ENCODE measurements at places on chromosomes 13 and 19. TPM values are rescaled to one million over a fixed set of nuclear protein-coding genes. Genes with fewer than 3 reads are reported as not detected.

The SMIM24 gene
- 0.33 TPM for total RNA-seq

The DAND5 gene
- total RNA-seq, result 0.20 TPM

The ZNF799 gene
- total RNA-seq, result 5.4 TPM

The ZNF43 gene
- 34.6 TPM for total RNA-seq

The NCR1 gene
- total RNA-seq, result not detected

The GRIK5 gene
- total RNA-seq, result 0.65 TPM

The COL5A3 gene
- total RNA-seq, result 0.57 TPM

The ZNF729 gene
- total RNA-seq, result not detected

The SGCG gene
- total RNA-seq, result not detected

The INSL3 gene
- 7.4 TPM for total RNA-seq

The KISS1R gene
- total RNA-seq, result 1.1 TPM

The PLK5 gene
- not detected for total RNA-seq

The GARIN5A gene
- not detected for total RNA-seq

The MAB21L1 gene
- total RNA-seq, result not detected

The SOHLH2 gene
- not detected for total RNA-seq

The MYO1F gene
- total RNA-seq, result 359 TPM

The SIGLEC14 gene
- not detected for total RNA-seq

The SBK2 gene
- total RNA-seq, result not detected

The APLP1 gene
- total RNA-seq, result 0.79 TPM

The N4BP2L1 gene
- total RNA-seq, result 30.4 TPM

The SSC5D gene
- 0.98 TPM for total RNA-seq

The ZNF814 gene
- 22.2 TPM for total RNA-seq

The ZIC2 gene
- not detected for total RNA-seq

The GGN gene
- total RNA-seq, result not detected

The IFNL2 gene
- not detected for total RNA-seq

The CEACAM6 gene
- total RNA-seq, result not detected

The METTL21C gene
- not detected for total RNA-seq

The F2RL3 gene
- total RNA-seq, result 0.65 TPM

The TSHZ3 gene
- 1.7 TPM for total RNA-seq

The CPT1C gene
- 1.3 TPM for total RNA-seq

The NLRP9 gene
- not detected for total RNA-seq

The BRSK1 gene
- 6.8 TPM for total RNA-seq

The ZNF208 gene
- total RNA-seq, result 0.57 TPM

The C5AR1 gene
- total RNA-seq, result 1.0 TPM

The ZNF626 gene
- 11.1 TPM for total RNA-seq

The KRTDAP gene
- total RNA-seq, result not detected

The KBTBD6 gene
- 6.5 TPM for total RNA-seq

The ACP7 gene
- not detected for total RNA-seq

The NAT14 gene
- 11.7 TPM for total RNA-seq
